Regular cardiac myocyte (primary cell): ENCODE measurements at places on chromosomes 4 and X. TPM values are rescaled to one million over a fixed set of nuclear protein-coding genes. Genes with fewer than 3 reads are reported as not detected.

The PPP1R2C gene
- not detected in 2 replicates for total RNA-seq

The GLRA3 gene
- total RNA-seq = not detected in 2 replicates

The CACNA1F gene
- 0.19 TPM in 1 of 2 replicates, not detected in the other for total RNA-seq

The CT45A5 gene
- not detected in 2 replicates for total RNA-seq

The SEC24B gene
- total RNA-seq = 10.4 and 10.5 TPM in 2 replicates

The MAGEA2B gene
- not detected in 2 replicates for total RNA-seq

The ETDB gene
- total RNA-seq = not detected in 2 replicates

The ZBTB33 gene
- 9.6 and 10.2 TPM in 2 replicates for total RNA-seq

The NSUN7 gene
- under 0.01 TPM in 1 of 2 replicates, not detected in the other for total RNA-seq

The RRH gene
- not detected in 2 replicates for total RNA-seq

The DUX4 gene
- total RNA-seq = not detected in 2 replicates
